Liver (tissue), 10 donors: ENCODE measurements at places on chromosomes 7 and 10. TPM values are rescaled to one million over a fixed set of nuclear protein-coding genes. Genes with fewer than 3 reads are reported as not detected.
A peak's percentile ranks its signal among the peaks of the same experiment; 100 is the strongest.

- no peaks in the 10 kb centered on the region for H3K27me3 ChIP-seq
- no peak overlapping the region for H3K4me3 ChIP-seq
- H3K36me3 ChIP-seq, result no peaks in the 10 kb centered on the region
- no peak overlapping the region for H3K27ac ChIP-seq
- no peak for DNase-seq
These were observed 10.8 kb downstream of the COL1A2 start for GRCh38 chr7:94405506-94405905.

GRCh38 chr7:55043691-55044370 is 25.0 kb downstream of the EGFR start:
- no peak overlapping the region for H3K4me3 ChIP-seq
- H3K36me3 ChIP-seq, result no peaks in the 10 kb centered on the region
- peak overlapping the region; percentile 81 for H3K27ac ChIP-seq
- DNase-seq, result no peak

DNA sequence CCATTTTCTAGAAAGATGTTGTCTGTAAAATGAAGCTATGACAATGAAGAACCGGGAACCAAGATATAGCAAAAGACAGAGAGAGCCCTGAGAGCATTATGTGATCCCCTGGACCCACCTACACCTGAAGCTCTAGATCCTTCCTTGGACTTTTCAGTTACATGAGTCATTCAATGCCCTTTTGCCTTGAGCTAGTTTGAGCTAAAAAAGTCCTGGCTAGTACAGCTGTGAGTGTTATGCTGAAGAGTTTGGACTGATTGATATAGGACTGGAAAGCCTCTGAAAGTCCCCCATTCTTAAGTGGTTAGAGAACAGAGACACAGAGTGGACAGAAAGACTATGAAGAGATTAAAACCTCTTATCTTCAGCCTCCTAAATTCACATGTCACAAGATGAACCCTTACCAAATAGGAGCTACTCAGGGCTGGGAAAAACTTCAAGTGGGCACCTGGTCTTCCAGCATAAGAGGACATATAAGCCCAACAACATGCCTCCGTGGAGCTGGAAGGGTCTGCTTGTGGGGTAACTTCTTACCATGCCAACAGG is 386.8 kb upstream of the NFE2L3 start:
- no peaks in the 10 kb centered on the region for H3K36me3 ChIP-seq
- no peaks in the 10 kb centered on the region for H3K4me1 ChIP-seq
- no peak overlapping the region for H3K4me3 ChIP-seq
- DNase-seq, result no peak

The GPRIN2 gene
- 1.3 TPM for total RNA-seq

- H3K27ac ChIP-seq, result no peak overlapping the region
- H3K36me3 ChIP-seq, result no peaks in the 10 kb centered on the region
- no peak for DNase-seq
These were observed 74.6 kb downstream of the FAM13C start for GRCh38 chr10:59287587-59288255.
